Activated CD4-positive, alpha-beta T cell treated with anti-CD3 and anti-CD28 coated beads for 36 hours (primary cell): ENCODE measurements at places on chromosomes 7 and 10. TPM values are rescaled to one million over a fixed set of nuclear protein-coding genes. Genes with fewer than 3 reads are reported as not detected.

GRCh38 chr7:2517026-2517425 lies 2.5 kb upstream of the LFNG start:
- no peak for DNase-seq
- H3K4me1 ChIP-seq: peaks cover 32% of the 10 kb centered on the region
- no peaks in the 10 kb centered on the region for H3K27me3 ChIP-seq
- no peaks in the 10 kb centered on the region for H3K36me3 ChIP-seq
- no peak overlapping the region for H3K27ac ChIP-seq

DNA sequence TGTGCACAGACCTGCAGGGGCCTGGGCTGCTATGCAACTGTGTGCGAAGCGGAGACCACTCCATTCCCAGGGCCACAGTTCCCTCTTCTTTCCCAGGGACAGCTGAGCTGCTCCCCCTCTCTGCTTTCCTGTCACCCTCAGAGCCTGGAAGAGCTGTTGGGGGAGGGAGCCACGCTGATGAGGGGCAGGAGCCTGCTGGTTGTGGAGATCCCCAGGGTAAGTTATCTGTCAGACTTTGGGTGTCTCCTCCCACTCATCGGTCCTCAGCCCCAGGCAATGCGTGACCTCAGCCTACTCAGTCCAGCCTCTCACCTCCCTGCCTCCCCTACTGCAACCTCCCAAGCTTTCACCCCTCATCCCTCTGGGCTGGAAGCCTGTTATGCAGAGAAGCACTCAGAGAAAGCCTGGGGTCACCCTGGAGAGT lies 53.5 kb downstream of the ZNF467 start:
- H3K36me3 ChIP-seq: peaks cover 11% of the 10 kb centered on the region
- no peak overlapping the region for H3K27ac ChIP-seq
- no peaks in the 10 kb centered on the region for H3K27me3 ChIP-seq
- H3K4me1 ChIP-seq: peaks cover 24% of the 10 kb centered on the region
- no peak overlapping the region for H3K4me3 ChIP-seq

DNA sequence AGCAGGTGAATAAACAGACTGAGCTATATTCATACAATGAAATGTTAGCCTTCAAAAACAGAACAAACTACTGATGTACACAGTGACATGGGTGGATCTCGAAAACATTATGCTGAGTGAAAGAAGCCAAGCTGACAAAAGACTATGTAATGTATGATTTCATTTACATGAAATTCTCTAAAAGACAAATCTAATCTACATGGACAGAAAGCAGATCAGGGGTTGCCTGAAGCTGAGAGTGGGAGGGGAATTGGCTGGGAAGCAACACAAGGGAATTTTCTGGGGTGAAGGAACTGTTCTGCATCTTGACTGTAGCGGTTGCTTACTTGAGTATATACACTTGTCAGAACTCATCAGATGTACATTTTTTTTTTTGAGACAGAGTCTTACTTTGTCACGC lies 121.7 kb upstream of the SVIL start:
- H3K27ac ChIP-seq: no peak overlapping the region
- H3K27me3 ChIP-seq: peaks cover 5% of the 10 kb centered on the region
- H3K4me3 ChIP-seq: no peak overlapping the region
- H3K36me3 ChIP-seq: no peaks in the 10 kb centered on the region
- DNase-seq: no peak

MALRD1 gene
- total RNA-seq: not detected

ASZ1 gene
- total RNA-seq: not detected
